ENCODE measurements at places on chromosomes 1 and 21.
A peak's percentile ranks its signal among the peaks of the same experiment; 100 is the strongest.

GRCh38 chr1:180524915-180525714 is 22.7 kb upstream of the ACBD6 start:
- DNase-seq: no peak

DNA sequence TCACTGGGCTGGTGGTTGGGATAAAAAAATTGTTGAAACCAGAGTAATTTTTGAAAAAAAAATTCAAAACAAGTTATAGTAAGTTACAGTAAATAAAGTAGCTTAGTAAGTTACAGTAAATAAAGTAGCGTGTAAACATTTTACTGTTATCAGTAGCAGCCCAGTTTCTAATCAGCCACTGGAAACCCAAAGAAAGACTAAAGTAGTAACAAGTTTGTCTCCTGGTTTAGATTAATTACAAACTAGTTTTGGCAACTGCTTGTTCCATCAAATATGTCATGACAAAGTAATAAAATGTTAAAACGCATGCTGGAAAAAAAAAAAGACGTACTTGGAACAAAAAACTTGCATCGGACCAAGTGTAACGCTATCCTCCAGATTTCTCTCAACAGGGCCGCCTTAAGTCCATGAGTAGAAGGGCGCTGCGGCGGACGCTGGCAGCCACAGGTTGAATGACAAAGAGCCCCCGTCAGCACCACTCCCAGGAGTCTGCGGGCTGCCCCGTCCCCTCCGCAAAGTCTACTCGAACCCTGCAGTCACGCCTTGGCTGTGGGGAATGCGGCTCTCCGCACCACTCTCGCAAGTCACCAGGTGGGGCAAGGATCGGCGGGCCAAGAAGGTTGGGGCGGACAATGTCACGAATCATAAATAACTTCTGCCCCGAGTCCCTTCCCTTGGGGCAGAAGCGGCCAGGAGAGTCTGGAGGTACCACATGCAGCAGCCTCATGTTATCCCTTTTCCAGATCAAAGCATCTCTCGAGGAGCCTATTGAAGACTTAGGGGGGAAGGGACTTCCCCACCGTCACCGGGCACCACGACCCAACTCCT is 837 bp downstream of the SLC16A1 start:
- peak; percentile 34 for DNase-seq

GRCh38 chr21:25175938-25176337 is 431.3 kb downstream of the MRPL39 start:
- DNase-seq: no peak

DNA sequence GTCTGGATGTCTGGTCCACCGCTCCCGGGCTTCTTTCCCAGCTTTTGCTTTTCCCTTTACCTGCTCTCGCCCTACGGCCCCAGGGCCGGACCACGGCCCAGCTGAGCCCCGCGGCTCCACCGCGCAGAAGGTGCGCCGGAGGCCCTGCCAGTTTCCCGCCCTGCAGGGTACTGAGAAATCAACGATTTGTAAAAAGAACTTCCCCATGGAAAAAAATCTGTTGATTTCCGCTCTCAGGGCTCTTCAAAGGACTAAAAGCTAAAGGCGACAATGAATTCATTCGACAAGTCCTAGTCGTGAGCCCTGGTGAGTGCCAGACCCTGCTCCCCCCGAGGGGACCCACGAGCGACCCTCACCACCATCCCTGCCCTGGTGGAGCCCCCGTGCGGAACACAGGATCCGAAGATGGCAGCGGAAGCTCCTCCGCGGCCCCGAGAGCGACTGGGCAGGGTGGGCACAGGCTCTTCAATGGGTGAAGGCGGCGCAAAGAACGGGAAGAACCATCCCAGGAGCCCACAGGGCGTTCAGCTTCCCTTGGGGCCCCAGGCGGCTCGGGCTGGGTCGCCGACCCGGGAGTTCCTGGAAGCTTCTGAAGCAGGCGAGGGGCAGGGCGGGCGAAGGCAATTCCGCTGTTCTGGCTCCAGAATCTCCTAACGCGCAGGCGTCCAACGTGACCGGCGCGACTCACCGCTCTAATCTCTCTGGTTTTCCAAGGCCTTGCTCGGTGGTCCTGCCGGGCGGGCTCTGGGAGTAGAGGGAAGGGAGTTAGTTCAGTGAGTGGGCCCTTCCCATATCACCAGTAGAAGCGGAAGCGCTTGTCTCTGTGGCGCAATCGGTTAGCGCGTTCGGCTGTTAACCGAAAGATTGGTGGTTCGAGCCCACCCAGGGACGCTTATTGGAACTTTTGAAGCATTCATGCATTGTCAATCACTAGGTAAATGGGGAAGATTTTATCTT is 6.6 kb upstream of the RNU1-2 start:
- DNase-seq: peak; percentile 94

DNA sequence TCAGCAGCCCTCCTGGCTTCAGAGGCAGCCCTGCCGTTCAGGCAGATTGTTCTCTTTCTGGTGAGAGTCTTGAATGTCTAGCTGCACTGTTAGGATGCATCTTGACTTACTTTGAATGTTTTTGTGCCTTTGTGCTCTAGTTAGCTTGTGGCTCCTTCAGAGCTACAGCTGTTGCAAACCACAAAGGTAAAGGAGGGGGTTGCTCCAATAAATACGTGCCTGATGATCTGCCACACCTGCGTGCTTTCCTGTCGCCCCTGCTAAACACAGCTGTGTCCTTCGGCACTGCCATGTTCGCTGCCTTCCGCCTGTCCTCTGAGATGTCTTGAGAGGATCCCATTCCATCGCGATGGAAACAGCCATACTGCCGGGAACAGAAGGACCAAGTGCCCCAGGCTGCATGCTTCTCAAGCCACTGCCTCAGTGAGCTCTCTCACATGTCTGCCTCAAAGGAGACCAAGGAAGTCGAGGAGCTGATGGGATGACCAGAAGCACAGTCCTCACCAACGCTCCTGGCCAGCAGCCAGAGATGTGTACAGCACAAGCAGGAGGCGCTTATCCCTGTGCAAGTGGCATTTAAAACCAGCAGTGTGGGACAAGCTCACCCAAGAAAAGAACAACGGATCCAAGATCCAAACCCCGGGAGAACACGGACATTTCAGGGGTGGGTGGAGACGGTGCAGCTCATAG is 12.0 kb upstream of the SMIM12 start:
- DNase-seq: no peak

GRCh38 chr1:56333461-56333860 is 245.9 kb downstream of the PLPP3 start:
- DNase-seq: no peak

DNA sequence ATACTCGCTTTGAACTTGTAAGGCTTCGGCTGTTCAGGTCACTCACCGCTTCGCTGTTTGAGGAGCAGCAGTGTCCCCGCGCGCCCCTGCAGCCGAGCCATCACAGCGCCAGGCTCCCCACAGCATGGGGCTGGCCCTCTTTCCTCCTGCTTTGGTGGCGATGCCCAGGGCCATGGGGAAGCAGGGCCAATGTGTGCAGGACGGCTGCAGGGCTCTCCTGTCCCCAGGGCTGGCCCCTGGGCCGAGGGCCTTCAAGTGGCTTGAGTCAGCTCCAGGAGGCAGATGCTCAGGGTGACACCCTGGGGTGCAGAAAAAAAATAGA is 38.5 kb upstream of the TRAPPC10 start:
- no peak for DNase-seq

DNA sequence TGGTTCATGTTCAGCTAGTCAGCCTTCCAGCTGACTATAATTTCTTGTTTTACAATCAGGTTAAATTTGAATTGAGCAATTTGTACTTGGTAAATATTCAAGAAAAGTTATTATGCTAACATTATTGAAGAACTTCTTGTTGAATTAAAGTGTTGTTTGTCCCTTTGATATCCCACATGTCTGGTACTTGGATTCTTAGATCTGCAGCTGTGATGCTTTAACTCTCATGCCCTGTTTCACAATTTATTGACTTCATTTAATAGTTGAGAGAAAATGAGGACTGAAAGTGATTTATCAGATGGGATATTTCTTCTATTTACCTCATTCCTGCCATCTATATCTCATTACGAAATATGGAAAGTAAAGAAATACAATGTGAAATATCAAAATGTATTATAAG is 92.8 kb downstream of the FASLG start:
- no peak for DNase-seq

Measured in head of caudate nucleus (tissue), 42 donors.